ENCODE measurements at places on chromosomes 3 and 15.

DNA sequence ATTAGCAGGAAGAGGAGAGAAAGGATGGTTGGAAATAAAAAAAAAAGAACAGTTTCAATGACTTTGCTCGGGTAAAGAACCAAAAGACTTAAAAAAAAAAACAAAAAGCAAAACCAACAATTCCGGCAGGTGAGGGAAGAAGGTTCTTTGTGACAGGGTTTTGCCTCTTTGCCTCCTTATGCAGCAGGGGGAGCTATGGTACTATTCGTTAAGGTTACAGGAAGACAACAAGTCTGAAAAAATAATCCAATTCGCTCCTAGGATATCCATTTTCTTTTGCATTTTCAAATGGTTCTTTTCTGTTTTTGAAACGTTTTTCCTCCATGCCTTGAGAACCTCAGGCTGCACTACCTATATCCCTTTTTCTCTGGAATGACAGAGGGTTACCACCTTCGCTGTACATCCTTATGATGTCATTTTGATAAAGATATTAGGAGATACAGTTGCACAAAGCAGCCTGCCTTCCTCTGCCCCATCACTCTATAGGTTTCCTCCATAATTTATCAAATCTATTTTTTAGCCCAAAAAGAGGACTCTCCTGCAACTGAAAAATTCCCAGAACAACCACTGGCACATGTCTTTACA is 55.0 kb downstream of the CFAP20DC start:
- peak; percentile 27 for DNase-seq

DNA sequence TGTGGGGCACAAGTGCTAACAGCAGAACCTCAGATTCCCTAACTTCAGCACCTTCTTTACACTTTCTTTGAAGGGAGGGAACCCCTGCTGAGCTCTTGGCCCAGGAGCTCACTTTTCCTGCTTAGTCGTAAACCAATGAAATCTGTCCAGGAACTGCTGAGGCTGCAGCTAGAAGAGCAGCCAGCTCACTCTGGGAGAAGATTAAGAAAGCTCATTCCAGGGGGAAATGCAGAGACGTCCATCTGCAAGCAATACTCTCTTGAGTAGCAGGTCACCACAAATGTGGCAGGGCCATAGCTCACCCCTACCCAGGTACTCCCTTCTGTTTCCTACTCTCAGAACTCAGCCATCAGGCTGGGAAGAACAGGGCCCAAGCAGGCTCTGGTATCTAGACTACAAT is 103.3 kb downstream of the WDR76 start:
- DNase-seq, result no peak

DNA sequence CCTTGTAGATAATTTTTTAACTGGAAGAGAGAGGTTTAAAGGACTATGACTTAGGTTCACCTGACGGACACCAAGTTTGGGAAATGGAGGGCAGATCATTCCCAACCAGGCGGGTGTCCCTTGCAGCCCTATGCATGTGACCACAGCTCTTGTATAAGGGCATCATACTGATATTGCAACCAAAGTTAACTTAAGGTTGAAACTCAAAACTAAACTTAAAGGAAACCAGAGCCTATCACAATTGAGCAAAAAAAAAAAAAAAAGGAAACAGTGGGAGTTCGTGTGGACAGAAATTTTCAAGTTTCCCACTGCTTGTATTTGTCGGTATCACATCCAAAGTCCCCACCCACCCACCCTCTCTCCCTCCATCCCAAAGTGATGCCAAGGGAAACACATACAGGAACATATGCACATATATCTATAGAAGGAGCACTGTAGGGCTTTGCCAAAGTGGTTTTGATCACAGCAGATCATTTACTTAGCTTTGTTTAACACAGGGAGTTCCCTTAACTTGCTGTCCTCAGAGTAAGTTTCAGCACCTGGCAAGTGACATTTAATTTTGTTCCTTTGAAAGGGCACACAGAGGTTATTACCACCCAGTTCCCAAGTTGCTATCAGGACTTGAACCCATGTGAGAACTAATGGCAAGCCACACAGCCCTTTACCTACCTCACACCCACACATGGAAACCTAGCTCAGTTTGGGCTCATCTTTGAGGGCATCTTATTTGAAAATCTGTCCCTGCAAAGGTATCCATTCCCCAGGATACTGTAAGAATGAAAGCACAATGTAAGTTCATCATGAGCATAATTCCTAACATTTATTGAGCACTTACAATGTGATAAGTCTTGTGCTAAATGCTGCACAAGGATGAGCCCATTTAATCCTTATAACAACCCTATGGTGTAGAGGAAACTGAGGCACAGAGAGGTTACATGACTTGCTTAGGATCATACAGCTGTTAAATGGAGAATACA is 204.5 kb upstream of the CMC1 start:
- no peak for DNase-seq

DNA sequence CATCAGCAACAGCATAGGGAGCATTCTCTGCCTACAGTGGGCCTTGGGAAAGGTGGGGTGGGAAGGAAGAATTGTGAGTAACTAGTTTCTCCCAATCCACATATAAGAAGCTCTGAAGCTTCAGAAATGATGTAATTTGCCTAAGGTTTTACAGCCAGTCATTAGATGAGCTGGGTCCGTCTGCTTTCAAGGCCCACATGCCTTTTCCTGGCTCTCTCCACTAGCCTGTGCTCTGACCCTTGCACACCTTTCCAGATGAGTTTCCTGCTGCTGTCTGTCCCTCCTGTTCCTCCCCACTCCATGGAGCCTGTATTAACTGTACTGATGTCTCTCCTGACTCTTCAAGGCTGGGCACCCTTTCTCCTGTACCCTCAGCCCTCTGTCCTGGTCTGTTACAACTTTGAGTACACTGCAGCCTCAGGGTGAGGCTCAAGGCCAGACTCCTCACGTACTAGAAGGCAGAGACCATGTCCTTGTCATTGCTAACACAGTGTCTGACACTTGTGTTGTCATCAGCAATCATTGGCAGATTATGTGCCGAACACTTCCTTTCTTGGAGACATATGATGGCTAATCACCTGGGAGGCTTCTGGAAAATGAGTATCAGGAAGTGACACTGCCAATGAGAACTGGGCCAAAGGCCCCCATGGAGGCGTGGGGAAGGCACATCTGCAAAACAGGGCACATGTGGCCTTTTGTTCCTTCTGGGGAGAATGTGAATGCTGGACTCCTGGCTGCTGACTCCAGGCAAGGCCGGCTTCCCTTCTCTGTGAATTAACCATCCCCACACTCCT is 6.6 kb downstream of the TM6SF1 start:
- DNase-seq, result no peak

GRCh38 chr3:195087328-195087727 is 183.6 kb downstream of the XXYLT1 start:
- no peak for DNase-seq

DNA sequence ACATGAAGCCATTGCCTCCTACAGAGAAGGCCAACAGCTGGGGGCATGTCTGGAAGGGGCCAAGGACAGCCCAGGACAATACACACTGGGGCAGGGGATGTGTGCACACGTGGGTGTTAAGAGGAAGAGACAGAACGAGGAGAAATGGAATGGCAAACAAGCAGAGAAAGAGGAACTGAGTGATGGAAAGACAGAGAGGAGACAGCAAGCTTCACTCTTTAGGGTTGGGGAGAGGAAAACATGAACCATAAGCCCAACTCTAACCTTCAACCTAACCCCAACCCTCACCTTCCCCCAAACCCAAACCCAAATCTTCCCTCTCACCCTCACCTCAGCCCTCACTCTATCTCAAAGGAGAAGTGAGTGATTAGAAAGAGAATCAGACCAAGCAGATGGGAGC is 11.9 kb upstream of the PARL start:
- DNase-seq, result no peak

- DNase-seq, result peak; percentile 60
These were observed 462 bp downstream of the EDEM1 start for GRCh38 chr3:5187920-5188418.

- no peak for DNase-seq
These were observed 584 bp upstream of the XCR1 start for GRCh38 chr3:46027736-46028397.

GRCh38 chr15:40282869-40283614 is at the start of gene ANKRD63:
Gene ANKRD63 (minus strand): TSS chr15:40283064. CDS start chr15:40282586, 478 bp downstream.
- DNase-seq, result peak; percentile 59

- no peak for DNase-seq
These were observed 278.1 kb downstream of the ULK4 start for GRCh38 chr3:41683666-41684350.

GRCh38 chr15:44034334-44034733 is 160.7 kb downstream of the FRMD5 start:
- no peak for DNase-seq

GRCh38 chr3:78281381-78281780 is 1241.5 kb downstream of the ROBO2 start:
- no peak for DNase-seq

GRCh38 chr15:82540984-82541431 is 751 bp upstream of the RPS17 start:
- peak; percentile 8 for DNase-seq

- DNase-seq, result no peak
These were observed 9.4 kb upstream of the PARP6 start for GRCh38 chr15:72281713-72282112.

DNA sequence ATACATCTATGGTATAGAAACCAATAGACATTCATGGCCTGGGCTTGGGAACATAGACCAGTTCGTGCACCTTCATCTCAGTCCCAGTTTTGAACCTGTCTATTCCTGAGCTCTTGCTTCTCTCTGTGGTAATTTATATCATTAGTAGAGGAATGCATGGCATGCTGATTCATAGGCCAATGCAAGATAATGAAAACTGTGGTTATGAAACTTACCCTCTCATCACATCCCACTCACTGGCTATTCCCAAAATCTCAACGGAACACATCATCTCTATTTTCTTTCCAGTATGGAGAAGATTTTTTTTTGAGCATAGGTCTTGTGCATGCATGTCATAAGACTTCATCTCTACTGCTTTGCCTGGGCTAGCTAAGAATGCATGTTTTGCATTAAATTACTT is 18.7 kb upstream of the P2RY12 start:
- DNase-seq, result no peak

DNA sequence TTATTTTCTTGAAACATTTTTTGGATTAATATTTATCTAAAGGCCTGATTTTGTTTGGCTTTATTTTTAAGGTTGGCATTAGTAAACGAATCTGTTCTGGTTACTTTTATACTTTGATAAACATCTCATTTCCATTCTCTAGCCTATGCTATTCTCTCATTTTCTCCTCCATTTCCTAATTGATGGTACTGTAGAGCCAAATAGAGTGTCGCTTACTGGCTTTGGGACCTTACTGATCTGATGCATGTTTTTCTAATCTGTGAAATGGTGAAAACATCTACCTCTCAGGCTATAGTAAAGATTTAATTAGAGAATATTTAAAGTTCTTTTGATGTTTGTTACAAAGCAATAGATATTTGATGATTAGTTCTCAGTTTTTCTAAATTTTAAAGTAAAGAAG is 1.6 kb downstream of the LNP1 start:
- DNase-seq, result no peak

All from CD4-positive, alpha-beta T cell treated with Interleukin-17A for 4 hours (primary cell).